ENCODE measurements at places on chromosomes 7 and 10.

GRCh38 chr10:80203835-80204676 lies 1.3 kb downstream of the ANXA11 start:
- DNase-seq: no peak

GRCh38 chr10:123521556-123521955 lies 144.6 kb upstream of the GPR26 start:
- no peak for DNase-seq

DNA sequence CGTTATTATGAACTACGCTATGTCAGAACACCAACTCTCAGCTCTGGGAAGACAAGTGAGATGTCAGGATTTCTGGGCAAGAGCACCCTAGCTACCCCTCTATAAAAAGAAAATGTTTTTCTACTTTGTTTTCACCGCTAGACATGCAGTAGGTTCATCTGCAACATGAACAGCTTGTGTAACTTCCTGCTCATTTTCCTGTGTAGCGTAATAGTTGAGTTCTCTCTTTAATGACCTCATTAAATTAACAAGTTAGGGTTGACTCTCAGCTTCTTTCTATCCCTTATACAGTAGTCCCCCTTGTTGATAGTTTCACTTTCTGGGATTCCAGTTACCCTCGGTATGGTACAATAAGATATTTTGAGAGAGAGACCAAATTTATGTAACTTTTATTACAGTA lies 329.4 kb upstream of the ZNF32 start:
- DNase-seq: no peak

- no peak for DNase-seq
Observed at GRCh38 chr7:68604541-68604940, 993.7 kb upstream of the AUTS2 start.

GRCh38 chr7:129789000-129789399 lies 163.8 kb downstream of the UBE2H start:
- DNase-seq: no peak

All from stimulated activated CD4-positive, alpha-beta T cell treated with anti-CD3 and anti-CD28 coated beads, Interleukin-15, amount 100 ng/mL, for 48 hours (primary cell).